ENCODE measurements at places on chromosomes 2 and 18.

- no peak for DNase-seq
Observed at GRCh38 chr2:116819355-116819754, 995.1 kb upstream of the DDX18 start.

DNA sequence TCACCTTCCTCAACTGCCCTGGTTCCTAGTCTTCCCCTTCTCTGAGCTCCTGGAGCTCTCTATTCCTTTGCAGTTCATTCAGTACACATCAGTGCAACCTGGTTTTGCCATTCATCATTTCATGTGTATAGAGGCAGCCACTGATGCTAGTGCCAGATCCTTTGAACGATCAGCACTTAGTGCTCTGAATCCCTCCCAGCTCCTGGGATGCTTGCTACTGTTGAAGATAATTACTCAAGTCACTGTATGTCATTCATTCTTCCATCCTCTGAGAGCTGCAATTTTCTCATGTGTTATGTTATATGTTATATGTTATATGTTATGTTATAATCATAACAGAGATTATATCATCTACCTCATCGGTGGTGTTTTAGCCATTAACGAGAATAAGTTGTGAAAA is 98.5 kb upstream of the UXS1 start:
- no peak for DNase-seq

- DNase-seq: no peak
Observed at GRCh38 chr2:60446413-60447267, 106.8 kb downstream of the BCL11A start.

- no peak for DNase-seq
Observed at GRCh38 chr2:25632396-25632795, 41.0 kb downstream of the DTNB start.

GRCh38 chr2:222447131-222447530 is 22.8 kb downstream of the SGPP2 start:
- no peak for DNase-seq

- DNase-seq: no peak
Observed at GRCh38 chr2:227461811-227462461, 10.0 kb upstream of the AGFG1 start.
